ENCODE measurements at places on chromosomes 1 and 21.

DNA sequence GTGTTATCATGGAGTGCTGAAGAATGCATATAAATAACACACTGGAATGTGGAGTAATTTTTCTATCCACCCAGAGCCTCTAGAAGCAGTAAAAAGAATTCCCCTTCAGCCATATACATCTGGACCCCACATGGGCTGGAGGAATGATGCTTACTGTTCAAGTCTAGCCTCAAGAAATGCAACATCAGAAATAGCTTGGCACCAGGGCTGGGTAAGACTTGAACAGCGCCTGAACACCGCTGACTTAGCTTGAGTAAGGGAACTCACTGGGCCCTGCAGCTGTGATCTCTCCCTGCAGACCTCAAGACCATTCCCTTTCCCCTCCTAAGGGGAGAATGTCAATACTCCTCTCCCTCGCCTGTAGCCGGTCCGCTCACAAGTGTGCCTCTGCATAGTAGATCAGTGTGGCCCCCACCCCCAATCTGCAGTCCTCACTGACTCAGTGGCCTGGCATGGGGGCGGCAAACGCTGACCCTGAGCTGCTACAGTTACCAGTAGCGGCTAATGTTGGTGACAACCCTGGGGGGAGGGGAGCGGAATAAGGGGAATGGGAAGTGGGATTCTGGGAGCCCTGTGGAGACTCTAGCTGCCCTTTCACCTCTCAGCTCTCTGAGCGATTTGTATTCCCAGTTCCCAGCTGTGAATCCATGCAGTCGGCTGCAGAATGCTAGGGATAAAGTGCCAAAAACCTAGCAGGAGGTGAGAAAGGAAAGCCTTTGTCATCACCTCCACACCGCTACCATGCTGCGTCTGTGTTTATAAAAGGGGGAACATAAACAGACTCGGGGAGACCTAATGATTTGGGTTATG is 483.9 kb downstream of the DISC1 start:
- DNase-seq: no peak

GRCh38 chr1:149849947-149850360 is 49.4 kb upstream of the BOLA1 start:
- DNase-seq: peak; percentile 13

- DNase-seq: no peak
These were observed 212.3 kb downstream of the HHIPL2 start for GRCh38 chr1:222335586-222335985.

GRCh38 chr1:183470961-183471742 is 1.1 kb upstream of the SMG7 start:
- peak; percentile 73 for DNase-seq

- DNase-seq: no peak
These were observed 228.4 kb upstream of the NR5A2 start for GRCh38 chr1:199799116-199799515.

DNA sequence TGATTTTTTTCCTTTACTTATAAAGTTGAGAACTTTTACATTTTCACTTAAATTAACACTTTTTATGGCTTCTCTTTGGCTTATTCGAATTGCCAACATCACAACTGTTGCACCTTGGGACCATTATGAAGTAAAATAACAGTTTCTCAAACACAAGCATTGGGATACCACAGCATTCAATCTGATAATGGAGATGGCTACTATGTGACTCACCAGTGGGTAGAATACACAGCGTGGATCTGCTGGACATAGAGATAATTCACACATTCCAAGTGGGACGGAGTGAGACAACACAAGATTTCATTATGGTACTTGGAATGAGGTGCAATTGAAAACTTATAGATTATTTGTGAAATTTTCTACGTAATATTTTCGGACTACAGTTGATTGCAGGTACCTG is 68.0 kb downstream of the ADAMTS1 start:
- DNase-seq: no peak

- no peak for DNase-seq
These were observed 33.4 kb downstream of the PSMG1 start for GRCh38 chr21:39149882-39150281.

- no peak for DNase-seq
These were observed 190.0 kb upstream of the EDN2 start for GRCh38 chr1:41674522-41674921.

- no peak for DNase-seq
These were observed 144.0 kb upstream of the ZRANB2 start for GRCh38 chr1:71224741-71225377.

Measured in body of pancreas (tissue), 4 donors.